Activated naive CD4-positive, alpha-beta T cell (primary cell): ENCODE measurements at places on chromosomes 2 and 18.

- DNase-seq, result no peak
Measured at GRCh38 chr18:23972453-23972852, 42.1 kb upstream of the TTC39C start.

DNA sequence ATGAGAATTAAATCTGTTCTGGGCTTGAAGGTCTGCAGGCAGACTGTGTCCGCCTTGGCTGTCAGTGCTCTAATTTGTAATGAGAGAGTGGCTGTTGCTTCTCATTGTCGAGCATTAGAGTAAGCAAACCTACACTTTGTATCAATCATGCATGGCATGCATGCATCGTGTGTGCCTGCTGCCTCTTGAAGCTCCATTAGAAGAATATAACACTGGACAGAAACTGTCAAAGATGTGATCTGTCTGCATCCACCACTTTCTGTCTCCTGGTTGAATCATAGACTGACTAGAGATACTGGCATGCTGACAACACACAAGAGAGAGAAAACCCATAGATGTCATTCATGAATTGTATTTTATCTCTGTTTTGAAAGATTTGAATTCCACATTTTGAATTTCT is 275.0 kb upstream of the NXPH2 start:
- DNase-seq, result no peak

GRCh38 chr18:54020966-54021365 is 203.5 kb downstream of the MBD2 start:
- DNase-seq, result no peak

DNA sequence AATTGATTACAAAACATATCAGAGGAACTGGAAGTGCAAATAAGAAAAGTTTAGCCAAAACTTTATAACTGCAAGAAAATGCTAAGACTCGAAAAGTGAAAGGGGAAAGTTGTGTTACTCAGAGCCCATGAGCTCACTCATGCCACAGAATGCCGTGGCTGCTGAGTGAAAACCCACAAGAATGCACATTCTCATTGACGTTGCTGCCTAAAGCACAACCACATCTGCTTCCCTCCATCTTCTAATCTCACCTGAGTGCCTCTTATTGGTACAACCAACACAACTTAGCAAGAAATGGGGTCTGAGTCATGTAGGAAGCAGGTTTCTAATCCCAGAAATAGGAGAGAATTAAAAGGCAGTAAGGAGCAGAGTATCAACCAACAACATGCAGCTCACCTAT is 259.7 kb downstream of the LNPK start:
- DNase-seq, result no peak

DNA sequence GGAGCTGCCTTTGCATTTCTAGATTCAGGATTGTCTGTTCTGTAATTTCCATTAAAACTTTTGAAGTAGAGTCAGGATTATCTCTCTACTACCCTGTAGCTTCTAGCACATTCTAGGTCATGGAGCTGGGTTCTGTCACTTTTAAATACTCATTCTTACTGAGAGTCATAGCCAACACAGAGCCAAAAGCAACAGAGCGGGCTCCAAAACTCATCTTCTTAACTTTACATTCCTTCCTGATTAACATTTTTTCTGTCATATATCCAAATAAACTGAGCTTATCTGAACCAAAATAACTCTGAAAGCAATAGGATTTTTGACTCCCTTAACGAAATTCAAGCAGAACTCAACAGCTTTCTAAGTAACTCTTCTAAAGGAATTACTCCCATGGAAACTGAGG is 12.9 kb downstream of the PREPL start:
- no peak for DNase-seq

DNA sequence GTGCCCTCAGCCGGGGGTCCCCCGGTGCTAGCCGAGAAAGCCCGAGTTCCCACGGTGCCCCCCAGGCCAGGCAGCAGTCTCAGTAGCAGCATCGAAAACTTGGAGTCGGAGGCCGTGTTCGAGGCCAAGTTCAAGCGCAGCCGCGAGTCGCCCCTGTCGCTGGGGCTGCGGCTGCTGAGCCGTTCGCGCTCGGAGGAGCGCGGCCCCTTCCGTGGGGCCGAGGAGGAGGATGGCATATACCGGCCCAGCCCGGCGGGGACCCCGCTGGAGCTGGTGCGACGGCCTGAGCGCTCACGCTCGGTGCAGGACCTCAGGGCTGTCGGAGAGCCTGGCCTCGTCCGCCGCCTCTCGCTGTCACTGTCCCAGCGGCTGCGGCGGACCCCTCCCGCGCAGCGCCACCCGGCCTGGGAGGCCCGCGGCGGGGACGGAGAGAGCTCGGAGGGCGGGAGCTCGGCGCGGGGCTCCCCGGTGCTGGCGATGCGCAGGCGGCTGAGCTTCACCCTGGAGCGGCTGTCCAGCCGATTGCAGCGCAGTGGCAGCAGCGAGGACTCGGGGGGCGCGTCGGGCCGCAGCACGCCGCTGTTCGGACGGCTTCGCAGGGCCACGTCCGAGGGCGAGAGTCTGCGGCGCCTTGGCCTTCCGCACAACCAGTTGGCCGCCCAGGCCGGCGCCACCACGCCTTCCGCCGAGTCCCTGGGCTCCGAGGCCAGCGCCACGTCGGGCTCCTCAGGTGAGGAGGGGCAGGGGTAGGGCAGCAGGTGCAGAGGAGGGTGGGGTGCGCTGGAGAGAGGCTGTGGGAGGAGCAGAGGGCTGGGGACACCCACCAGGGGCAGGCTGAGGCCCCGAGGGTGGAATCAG is 14.1 kb upstream of the GMPPA start:
- DNase-seq, result no peak
